ENCODE measurements at places on chromosomes 16 and 17.

DNA sequence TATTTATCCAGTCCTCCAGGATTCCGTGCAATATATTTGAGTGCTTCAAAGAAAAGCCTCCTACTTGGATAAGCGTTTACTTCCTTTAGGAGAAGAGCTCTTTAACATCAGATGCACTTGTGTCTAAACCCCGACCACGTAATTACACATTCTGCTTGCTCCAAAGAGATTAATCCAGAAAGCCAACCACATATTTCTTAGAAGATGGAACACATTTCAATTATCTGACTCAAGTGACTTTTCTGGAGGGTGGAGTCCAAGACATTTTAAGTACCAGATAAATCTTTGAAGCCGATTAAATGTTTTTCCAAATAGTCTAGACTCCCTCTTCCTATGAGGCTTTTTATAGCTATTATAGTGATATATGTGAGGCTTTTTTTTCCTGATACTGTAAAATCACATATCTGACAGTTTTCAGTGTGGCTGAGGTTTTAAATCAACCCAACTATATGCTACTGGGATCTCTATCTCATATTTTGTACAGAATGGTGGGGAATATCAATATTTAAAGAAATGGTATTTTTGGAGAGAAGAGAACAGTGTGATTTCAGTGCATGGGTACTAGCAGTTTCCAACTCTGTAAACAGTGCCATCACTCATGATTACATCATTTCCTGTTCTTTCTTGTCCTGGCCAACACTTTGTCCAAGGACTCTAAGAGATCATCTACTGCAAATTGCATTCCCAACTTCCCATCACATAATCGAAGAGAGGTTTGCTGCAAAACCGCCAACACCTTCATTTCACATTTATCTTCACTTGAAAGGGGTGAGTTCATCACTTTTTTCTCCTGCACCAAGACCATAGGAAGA, 192.4 kb upstream of the HSBP1 start:
- DNase-seq: no peak

DNA sequence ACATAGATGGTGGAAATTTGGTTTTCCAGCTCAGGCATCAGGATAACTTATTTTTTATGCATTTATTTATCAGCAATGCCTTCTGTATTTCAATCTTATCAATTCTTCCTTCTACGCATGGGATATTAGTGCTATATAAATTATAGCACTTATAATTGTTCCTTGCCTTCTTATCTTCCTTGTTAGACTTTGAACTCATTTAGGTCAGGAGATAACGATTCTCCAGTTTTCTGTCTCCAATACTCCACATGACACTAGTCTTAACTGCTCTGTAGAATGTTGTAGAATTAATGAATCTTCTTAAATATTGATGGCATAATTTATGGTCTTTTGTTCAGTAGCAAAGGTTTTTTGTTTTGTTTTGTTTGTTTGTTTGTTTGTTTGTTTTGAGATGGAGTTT, 10.7 kb upstream of the BCO1 start:
- no peak for DNase-seq

GRCh38 chr16:62602790-62603189, 566.6 kb upstream of the CDH8 start:
- no peak for DNase-seq

- no peak for DNase-seq
These were observed at the start of gene GSG1L for GRCh38 chr16:28063591-28064061. GSG1L (minus strand) TSS chr16:28063714; CDS start chr16:28063424, 290 bp downstream.

DNA sequence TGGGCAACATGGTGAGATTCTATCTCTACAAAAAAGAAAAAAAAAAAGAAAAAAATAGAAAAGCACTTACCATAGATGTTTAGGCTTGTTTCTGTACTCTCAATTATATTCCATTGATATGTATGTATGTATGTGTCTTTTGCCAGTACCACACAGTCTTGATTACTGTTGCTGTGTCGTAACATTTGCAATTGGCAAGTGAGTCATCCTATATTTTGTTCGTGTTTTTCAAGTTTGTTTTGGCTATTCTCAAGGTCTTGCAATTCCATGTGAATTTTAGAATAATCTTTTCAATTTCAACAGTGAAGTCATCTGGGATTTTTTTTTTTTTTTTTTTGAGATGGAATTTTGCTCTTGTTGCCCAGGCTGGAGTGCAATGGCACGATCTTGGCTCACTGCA, 19.3 kb downstream of the SPECC1 start:
- no peak for DNase-seq

- DNase-seq: no peak
These were observed 89.3 kb upstream of the SDK2 start for GRCh38 chr17:73733517-73733916.

DNA sequence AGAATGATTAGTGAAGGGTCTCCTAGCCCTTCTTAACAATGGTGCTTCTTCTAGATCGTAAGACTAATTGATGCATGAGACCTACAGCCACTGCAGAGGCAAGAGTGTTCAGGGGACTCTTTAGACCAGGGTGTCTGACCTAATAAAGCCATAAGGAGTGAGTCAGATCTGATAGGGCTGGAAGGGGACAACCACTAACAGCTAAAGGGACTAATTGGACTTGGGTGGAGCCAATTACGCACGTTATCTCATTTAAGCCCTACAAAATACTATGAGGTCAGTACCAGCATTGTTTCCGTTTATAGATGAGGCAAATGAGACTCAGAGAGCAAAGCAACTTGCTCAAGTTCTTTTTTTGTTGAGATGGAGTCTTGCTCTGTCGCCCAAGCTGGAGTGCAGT, 14.5 kb upstream of the RNF222 start:
- DNase-seq: no peak

- no peak for DNase-seq
These were observed 1336.6 kb upstream of the CDH8 start for GRCh38 chr16:63372815-63373214.

Measured in epithelial cell of proximal tubule (primary cell).